SK-N-DZ (cell line): ENCODE measurements at places on chromosomes 4 and X.

- no peak for DNase-seq
These were observed 41.1 kb upstream of the TMEM184C start for GRCh38 chr4:147576084-147576483.

- no peak for DNase-seq
These were observed 856.6 kb downstream of the GLUD2 start for GRCh38 chrX:121903961-121904360.

DNA sequence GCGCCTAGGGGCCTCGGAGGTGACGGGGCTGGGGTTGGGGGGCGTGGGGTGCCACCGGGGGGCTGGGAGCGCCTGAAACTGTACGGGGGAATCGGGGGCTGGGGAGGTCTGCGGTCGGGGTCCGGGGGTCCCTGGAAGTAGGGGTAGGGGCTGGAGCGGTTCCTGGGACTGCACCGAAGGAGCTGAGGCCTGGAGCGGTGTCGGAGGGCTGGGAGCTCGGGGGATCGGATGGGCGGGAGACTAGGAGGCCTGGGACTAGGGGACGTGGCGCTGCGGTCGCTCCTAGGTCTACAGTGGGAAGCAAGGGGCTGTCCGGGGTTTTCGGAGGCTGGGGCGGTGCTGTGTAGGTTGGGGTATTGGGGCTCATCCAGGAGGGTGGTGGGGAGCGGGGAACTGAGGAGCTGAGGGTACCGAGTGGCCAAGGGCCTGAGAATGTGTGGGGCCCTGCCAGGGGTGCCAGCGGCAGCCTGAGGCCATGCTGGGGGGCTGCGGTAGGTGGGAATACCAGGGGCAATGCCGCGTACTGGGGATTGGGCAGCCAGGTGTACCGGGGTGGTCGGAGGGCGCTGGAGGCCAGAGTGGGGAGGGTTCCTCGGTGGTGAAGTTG, 562 bp downstream of the AKAP17A start:
- no peak for DNase-seq

- no peak for DNase-seq
These were observed 14.9 kb downstream of the ADH1A start for GRCh38 chr4:99275885-99276284.

DNA sequence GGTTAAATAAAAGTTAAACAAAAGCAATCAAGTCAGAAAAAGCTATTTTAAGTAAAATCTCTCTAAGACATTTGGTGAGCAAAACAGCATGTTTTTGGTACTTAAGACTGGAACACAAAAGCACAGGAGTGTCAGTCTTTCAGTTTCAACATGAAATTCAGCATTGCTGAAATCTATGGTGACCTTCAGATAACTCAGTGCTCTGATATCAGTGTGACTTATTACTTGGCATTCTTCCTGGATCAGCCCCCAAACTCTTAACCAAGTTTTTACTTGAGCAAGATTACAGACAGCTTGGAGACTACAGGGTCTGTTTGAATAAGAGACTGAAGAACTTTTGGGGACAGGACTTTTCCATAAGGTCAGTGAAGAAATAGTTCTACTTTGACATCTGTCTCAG, 437.2 kb downstream of the RAPGEF2 start:
- no peak for DNase-seq

DNA sequence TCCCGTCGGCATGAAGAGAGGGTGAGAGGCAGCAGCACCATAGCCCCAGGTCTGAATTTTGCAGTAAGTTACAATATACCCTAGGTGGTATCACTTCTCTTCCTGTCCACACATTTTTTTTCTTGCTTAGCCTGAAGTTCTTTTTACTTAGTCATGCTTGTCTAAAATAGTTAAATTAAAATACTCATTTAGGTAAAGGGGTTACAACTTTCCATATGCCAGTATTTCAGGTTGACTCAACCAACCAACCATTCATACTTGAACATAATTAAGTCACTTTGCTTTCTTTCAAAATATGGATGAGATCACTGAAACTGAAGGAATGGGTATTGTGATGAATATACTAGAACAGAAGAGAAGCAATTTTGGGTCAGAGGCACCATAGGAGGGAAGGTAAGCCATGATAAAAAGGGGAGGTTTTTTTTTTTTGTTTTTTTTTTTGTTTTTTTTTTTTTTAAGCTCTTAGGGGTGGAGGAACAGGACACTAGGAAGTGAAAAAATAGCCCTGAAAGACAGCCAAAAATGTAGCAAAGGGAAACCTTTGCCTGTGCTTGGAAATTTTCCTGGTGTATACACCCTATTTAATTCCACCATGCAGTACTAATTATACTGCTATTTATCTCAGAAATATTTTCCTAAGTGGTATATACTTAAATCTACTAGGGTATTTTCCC, 41.8 kb downstream of the RPS6KA3 start:
- DNase-seq, result no peak

DNA sequence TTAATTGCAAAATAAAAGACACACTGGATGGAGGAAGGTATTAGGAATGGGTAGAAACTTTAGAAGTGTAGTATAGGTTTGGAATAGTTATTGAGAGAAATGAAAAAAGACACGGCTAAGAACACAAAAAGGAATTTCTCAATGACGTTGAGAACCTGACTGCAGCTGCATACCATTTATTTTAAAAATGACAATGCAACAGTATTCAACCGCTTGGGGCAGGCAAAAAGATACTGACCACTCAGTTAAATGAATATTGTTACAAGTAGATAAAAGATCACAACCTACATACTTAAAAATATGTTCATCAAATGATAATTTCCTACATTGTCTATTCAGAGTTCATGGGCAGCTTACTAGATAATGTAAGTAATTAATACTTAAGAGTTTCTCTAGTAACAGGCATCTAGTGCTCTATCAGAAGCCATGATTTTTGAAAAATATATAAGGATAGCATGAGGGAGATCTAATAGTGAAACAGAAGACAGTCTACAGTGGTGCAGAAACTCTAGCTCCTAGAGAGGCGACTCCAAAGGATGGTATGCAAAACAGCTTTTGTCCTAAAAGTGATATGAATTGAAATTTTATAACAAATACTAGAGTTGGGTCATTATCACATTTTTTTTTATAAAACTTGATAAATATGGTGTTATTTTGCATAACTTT, 216.2 kb upstream of the VEGFC start:
- DNase-seq, result no peak

GRCh38 chrX:19886883-19887531, 393 bp downstream of the SH3KBP1 start:
- no peak for DNase-seq

DNA sequence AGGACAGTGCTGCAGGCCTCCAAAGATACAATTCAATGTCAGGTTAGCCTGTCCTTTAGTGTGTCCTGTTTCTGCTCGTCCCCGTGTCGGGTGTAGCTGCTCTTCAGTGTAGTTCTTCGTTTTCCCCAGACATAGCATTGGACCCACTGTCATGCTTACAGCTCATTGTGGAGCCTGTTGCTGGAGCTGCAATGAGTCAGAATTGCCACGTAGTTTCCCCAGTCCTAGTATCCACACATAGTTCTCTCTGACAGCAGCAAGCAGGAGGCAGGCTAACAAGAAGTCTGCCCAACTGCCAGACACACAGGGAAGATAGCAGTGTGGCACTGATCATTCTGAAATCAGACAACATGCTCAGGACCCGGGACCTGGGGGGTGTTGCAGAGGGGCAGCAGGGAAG, 49.2 kb downstream of the MOSPD2 start:
- no peak for DNase-seq

DNA sequence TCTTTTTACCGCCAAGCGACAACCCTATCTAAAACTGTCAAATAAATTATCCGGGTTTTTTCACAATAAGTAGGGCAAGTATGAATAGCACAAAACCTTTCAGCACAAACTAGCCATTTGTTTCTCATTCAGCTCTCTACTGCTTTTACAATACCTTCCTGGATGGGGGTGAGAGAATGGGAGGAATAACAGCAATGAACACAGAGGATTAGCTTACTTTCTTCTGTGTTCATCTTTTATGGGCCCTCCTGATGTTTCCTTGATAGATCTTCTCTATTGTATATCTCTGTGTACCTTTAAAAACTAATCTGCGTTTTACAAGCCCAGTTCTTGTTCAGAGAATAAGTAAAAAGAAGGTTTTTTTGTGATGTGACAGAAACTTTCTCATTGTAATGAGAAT, 55.3 kb upstream of the APELA start:
- DNase-seq, result no peak

- no peak for DNase-seq
These were observed 28.6 kb upstream of the USP46 start for GRCh38 chr4:52687696-52688095.

DNA sequence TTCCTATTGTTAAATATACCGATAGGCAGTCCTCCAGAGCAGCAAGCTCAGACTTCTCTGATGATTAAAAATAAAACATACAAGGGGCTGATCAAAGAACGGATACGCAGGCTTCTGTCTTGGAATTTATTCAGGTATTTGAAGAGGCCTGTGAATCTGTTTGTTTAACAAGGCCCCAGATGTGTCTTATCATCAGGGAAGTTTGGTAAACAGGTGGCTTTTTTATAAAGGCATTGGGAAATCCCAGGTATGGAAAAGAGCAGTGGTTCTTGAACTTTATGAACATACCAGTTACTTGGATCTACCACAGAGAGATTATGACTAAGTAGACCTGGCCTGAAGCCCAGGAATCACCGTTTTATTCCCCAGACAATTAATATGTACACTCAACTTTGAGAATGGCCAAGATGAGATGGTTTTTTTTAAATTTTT, 47.9 kb downstream of the SOWAHB start:
- DNase-seq, result no peak

DNA sequence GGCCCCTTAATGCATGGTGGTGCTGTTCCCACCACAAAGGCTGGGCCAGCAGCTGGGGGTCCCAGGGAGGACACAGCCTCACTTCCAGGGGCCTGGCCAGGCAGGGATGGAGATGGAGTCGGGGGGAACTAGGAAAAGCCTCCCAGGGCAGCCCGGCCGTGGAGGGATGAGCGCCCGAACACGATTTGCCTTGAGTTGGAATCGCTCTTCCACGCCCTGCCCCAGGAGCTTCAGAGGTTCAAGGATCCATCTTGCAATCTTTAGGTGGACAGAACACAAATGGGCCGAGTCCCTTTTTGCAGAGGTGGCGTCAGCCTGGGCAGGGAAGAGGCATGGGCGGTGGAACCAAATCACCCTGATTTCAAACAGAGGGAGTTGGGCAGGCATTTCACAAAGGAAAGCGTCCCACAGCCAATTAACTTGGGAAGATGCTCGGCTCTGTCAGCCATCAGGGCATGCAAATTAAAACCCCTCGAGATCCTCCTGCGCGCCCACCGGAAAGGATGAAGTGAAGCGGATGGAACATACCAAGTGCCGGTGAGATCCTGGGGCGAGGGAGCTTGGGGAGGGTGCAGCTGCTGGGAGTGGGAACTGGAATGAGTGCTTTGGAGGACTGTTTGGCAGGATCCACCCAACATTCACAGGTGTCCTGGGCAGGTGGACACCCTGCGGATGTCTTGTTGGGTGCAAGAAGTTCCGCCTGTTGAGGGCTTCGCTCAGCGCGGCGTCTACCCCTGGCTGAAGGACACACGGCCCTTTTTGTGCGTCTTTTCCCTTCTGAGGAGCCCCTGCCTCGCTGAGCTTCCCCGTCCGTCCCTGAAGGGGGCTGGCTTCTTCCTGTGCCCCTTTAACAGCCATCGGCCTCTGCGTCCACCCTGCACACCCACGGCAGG, 75.7 kb downstream of the HTRA3 start:
- no peak for DNase-seq

- no peak for DNase-seq
These were observed 2.7 kb downstream of the CPLX1 start for GRCh38 chr4:823176-823760.

DNA sequence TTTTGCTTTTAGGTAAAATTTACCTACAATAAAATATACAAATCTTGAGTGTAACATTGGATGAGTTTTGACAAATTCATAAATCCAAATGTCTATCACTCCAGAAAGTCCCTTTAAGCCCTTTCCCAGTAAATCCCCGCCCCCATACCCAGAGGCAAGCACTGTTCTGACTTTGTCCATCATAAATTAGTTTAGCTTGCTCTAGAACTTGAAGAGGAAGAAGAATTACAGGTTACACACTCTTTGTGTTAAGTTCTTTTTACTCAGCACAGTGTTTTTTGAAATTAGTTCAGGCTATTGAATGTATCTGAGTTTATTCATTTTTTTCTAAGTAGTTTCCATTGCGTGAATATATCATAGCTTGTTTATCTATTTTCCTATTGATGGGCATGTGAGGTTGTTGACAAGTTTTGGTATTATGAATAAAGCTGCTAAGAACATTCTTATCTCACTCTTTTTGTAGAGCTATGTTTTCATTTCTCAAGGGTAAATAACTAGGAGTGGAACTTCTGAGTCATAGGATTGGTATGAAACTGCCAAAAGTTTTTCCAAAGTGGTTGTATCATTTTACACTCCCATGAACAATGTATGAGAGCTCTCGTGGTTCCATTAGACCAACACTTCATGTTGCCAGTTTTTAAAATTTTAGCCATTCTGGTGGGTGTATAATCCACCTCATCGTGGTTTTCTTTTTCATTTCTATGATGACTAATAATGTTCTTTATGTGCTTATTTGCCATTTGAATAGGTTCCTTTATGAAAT, 22.4 kb upstream of the HPSE start:
- no peak for DNase-seq

DNA sequence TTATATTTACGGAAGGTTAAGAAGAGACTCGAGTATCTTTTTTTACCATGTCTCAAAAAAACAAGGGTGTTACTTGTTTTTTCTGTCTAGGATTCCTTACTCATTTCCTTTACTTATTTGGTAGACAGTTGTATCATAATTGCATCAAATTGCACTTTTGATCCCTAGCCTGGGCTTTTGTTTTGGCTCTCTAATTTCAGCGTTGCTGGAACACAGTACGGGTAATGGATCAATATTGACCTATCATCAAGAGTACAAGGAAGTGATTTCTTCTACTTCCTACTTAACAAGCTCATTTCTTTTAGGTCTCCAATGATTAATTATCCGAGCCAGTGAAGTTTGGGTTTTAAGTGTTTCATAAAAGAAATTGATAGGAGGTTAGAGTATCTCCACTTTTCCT, 16.8 kb downstream of the AIMP1 start:
- no peak for DNase-seq

GRCh38 chr4:22045051-22045630, 96.6 kb upstream of the KCNIP4 start:
- DNase-seq, result no peak

DNA sequence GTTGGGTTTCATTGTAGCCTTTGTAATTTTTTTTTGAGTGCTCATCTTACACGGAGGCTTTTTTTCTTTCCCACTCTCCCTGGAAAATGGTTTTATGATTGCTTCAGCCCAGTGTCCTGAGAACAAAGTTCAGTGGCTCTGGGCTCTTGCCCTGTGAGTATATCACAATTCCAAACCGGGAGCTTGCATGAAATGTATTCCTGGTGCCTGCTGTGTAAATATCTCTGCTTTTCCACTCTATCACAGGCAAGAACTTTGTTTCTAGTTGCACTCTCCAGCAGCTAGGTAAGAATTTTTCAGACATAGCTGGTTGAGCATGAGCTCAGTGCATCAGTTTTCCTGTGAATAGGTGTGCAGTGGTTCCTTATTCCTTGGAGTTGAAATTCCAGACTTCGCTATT, 60.8 kb downstream of the SUPT20HL2 start:
- no peak for DNase-seq

- DNase-seq, result no peak
These were observed 46.1 kb upstream of the VEGFC start for GRCh38 chr4:176838601-176839433.
